CD4-positive, alpha-beta T cell treated with Interleukin-4 for 1 hour (primary cell): ENCODE measurements at places on chromosomes 16 and 17.

DNA sequence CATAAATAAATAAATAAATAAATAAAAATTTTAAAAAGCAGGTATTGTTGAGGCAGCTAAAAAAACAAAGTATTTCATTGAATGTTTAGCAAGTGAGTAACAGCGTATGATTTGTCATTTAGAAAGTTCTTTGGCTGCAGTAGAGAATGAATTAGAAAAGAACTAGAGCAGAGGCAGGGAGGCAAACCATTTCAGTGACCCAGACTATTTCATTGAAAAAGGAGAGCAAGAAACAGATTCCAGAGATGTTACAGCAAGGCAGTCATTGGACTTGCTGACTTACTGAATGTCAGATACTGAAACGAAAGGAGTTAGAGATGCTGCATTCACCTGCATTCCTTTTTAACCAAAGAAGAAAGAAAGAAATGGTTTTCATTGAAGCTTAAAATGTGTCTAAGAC lies 105.5 kb upstream of the HLF start:
- no peak for DNase-seq

DNA sequence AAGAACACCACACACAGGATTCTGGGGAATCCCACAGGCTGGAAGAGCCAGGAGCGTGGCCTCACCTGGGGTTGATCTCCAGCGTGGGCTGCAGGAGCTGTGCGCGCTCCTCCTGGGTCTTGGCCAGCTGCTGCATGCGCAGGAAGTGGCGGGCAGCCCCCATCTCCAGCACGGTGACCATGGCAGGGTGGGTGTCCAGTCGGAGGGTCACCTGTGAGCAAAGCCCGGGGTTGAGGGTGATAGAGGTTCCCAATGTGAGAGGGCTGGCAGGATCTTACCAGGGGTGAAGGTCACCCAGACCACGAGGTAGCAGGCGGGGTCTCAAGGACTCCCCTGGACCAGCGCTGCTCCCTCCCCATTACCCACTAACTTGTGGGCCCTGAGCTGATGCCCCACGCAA lies 7.4 kb downstream of the DNASE1 start:
- DNase-seq: no peak

- peak; percentile 91 for DNase-seq
These were observed 4.0 kb upstream of the ZNF267 start for GRCh38 chr16:31869511-31870201.

GRCh38 chr17:75077072-75077495 lies 10.7 kb upstream of the SLC16A5 start:
- DNase-seq: no peak

DNA sequence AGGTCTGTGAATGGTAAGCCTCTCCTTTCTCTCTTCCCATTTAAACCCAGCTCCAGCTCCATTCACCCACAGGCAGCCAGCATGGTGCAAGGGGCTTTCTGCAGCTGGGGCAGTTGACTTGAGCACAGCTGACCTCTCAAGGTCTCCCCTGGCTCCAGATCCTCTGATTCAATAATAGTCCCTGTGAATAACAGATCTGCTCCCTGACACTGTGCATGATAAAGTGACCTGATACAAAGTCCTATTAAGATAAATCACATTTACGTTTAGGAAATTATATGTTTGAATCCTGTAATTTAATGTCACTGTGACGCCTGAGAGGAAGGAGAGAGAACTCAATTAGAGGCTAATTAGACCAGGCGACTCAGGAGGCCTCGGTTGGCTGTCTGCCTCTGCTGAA lies 540.4 kb upstream of the CDH11 start:
- no peak for DNase-seq

DNA sequence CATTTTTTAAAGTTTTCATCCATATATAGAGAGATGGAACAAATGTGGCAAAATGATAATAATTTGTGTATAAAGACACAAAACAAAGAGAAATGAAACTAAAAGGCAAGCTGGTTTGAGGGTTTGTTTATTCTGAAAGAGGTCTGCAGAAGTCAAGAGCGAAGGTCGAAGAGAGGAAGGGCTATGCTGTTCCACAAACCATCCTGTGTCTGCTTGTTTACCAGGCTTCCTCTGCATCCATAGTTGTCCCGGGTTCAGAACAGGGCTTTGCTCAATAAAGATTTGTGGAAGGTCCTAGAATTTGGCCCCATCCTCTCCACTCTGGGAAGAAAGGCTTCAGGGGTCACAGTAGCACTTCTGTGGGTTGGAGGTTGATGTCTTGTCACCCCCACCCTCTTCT lies 2.4 kb upstream of the MARVELD3 start:
- no peak for DNase-seq

DNA sequence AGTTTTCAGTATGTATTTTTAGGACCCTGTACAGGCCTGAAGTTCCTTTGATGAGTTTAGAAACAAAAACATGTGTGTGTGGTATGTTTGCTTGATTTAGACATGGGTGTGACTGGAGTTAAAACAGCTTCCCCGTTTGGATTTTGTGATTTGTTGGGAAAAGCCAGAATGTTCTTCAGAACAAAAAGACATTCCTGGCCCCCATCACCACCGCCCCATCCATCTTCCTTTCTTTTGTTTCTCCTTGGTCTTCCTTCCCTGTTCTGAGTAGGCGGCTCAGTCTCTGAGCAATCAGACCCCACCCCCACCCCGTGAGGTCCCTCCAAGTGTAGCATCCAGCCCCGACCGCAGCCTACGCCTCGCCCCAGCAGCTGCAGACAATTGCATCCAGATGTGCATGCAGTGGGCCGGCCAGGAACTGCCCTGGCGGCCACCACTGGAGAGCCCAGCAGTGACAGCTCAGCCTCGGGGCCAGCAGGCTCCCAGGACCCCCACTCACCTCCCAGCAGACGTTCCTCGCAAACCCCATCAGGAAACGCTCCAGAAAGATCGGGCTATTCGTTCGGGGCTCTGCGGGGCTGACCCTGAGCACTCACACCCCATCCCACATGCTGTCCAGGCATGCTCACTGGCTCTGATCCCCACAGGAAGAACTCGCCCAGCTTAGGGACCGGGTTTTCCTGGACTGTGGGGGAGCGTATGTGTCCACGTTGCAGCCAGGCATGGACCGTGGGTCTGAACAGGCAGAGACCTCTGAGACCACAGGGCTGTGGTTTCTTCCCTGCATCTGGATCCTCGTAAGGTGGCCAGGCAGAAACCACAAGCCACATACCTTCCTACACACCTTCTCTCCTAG lies 99.8 kb upstream of the CDH5 start:
- DNase-seq: no peak

DNA sequence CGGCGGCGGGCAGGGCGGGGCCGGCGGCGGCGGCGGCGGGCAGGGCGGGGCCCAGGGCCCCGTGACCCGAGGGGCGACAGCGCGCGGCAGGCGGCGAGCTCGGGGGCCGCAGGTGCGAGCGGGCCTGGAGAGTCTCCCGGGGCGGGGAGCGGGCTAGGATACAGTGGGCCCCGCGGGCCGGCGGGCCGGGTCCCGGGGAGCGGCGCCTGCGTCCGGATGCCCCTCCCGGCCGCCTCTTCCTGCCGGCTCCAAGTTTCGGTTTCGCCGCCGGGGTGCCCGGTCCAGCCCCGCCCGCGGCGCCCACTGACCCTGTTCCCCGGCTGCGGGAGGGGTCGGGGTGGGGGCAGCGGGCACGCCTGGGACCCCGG lies at the start of gene RNF213:
Gene RNF213 (plus strand): TSS at position 62 of the 368 bp plus-strand sequence. CDS start 2,830 bp downstream, outside the sequence.
- peak; percentile 55 for DNase-seq

GRCh38 chr17:10087355-10087754 lies 111.1 kb downstream of the GAS7 start:
- DNase-seq: no peak

DNA sequence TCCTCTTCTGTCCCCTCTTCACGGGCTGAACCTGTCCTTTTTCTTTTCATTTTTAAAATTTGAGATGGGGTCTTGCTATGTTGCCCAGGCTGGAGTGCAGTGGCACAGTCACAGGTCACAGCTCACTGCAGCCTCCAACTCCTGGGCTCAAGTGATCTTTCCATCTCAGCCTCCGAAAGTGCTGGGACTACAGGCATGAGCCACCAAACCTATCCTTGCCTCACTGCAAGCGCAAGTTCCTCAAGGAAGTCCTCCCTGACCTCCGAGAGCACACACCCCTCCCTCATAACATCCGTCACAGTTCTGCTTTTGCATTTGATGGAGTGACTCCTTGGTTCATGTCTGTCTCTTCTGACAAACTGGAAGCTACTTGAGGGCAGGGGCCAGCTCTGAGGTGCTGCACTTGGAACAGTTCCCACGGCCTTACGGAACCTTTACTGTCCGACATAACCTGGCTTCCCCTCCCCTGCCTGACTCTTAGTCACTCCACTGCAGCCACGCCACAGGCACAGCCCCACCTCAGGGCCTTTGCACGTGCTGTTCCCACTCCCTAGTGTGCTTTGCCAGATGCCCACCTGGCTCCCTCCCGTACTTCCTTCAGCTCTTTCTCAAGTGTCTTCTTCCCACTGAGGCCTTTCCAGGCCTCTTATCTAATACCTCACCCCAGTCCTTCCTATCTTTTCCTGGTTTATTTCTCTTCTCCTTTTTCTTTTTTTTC lies 4.4 kb downstream of the TBX6 start:
- peak; percentile 59 for DNase-seq

GRCh38 chr16:4574919-4575705 lies 19.0 kb downstream of the C16orf96 start:
- DNase-seq: no peak

DNA sequence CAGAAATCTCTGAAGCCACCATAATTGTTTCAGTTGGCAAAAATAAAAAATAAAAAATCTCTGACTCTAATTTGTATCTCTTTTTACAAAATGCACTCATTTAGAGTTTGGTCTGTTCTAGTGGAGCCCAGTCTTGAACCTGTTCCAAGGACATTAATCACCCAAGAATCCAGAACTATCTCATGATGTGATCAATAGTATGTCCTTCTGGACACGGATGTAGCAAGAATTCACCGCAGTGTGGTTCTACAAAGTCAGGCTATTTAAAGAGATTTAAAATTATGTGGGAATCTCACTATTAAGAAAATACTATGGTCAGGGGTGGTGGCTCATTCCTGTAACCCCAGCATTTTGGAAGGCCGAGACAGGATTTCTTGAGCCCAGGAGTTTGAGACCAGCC lies 21.8 kb upstream of the ANKFN1 start:
- DNase-seq: no peak

DNA sequence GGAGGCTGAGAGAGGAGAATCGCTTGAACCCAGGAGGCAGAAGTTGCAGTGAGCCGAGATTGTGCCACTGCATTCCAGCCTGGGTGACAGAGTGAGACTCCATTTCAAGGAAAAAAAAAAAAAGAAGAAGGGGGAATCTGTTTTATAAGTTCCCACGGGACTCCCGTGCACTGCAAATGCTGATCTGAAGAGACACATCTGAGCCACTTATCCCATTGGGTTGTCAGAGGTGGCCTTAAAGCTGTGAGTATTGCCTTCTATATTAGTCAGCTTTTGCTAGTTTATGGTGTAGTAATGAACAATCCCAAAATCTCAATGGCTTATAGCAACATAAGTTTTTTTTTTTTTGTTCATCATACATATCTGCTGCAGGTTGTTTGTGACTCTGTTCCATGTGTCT lies 82.8 kb downstream of the MRM1 start:
- no peak for DNase-seq

DNA sequence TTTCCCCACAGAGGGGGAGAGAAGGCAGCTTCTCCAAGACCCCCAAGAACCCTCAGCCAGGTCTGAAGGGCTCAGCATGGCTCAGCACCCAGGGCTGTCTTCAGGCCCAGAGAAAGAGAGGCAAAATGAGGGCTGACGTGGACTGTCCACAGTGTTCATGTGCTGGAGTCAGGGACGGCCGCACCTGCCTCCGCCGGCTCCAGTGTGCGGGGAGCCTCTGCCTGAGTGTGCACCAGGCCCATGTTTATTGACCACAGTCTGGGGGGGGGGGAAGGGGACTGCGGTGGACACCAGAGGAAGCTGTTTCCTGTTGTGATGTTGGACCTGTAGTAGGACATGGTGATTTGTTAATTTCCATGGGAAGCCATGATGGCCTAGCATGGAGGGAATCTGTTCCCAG lies 6.9 kb downstream of the MRM1 start:
- no peak for DNase-seq

DNA sequence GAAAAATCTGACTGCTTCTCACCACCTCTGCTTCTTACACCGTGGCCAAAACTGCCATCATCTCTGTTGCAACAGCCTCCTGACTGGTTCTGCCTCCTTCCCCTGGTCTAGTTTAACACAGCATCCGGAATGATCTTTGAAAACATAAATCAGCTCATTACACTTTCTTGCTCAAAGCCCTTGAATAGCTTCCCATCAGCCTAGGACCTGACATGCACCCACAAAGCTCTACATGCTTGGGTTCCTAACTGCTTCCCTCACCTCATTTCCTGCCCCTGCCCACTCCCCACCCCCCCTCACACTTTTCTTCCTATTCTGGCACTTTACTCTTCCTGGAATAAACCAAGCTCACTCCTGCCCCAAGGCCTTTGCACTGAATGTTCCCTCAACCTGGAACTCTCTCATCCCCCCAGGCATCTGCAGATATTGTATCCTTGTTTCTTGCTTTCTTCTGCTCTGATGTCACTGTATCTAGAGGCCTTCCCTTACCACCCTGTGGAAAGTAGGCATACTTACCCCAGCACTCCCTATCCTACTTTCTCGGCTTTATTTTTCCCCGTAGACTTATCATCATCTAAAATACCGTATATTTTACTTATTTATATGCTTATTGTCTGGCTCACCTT lies 112.4 kb downstream of the FTO start:
- no peak for DNase-seq

DNA sequence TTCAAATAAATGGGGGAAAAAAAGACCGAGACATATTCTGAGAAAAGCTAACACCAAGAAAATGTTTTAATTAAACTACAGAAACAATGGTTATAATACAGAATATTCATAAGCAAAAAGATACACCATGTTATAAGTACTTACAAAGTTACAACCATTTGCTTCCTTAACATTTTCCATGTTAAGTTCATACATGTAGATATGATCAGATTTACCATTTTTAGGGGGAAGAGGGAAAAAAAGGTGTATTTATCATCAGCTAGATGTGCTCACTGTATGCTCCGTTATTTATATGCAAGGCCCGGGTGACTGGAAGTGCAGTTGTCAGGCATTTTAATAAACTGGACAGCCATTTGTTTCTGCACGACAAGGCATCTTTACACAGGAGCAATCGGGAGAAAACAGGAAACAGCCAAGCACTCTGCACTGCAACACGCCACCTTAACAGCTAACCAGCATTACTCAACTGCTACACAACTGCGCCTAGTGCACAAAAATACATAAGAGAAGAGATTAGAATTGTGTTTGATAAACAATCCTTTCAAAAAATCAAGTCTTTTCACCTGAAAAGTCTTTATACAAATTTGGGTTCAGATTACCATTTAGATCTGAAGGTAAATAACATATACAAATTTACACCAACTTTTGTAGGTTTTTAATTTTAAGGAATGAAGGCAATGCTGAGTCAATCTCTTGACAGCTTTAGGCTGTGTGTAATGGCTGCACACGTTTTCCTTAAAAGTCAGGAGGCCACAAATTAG lies 2.9 kb downstream of the SRSF2 start:
- peak; percentile 32 for DNase-seq
